Mucosa of descending colon (tissue), 3 donors: ENCODE measurements at places on chromosomes 16 and 17. TPM values are rescaled to one million over a fixed set of nuclear protein-coding genes. Genes with fewer than 3 reads are reported as not detected.

The TOP2A gene
- total RNA-seq, result 11.4 TPM

The KRT23 gene
- total RNA-seq, result not detected

The GCGR gene
- 0.22 TPM for total RNA-seq

GRCh38 chr16:11585460-11586377, 1.0 kb downstream of the LITAF start:
- peak; percentile 56 for DNase-seq

- DNase-seq, result no peak
Measured at GRCh38 chr17:67829331-67829730, 4.0 kb downstream of the BPTF start.

DNA sequence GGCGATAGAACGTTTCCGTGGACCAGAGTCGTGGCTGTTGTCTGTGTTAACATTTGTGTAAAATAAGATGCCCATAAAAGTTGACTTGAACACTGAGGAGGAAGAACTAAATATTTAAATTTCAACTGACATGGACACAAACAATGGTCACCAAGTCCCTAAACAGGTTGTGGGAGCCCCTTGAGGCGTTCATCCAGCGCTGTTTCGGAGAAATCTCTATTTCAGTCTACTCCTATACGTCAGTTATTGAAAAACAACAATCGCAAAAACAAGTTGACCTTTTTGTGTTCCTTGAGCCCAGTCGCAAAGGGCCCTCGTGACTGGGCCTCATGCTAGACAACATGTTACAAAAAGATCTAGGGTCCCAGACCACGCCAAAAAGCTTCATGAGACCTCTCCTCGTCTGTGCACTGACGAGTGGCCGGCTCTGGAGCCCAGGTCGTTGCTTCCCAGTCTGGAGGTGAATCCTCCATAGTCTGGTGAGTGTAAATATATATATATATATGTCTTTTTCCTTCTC, 439 bp upstream of the TMEM231 start:
- DNase-seq, result no peak

DNA sequence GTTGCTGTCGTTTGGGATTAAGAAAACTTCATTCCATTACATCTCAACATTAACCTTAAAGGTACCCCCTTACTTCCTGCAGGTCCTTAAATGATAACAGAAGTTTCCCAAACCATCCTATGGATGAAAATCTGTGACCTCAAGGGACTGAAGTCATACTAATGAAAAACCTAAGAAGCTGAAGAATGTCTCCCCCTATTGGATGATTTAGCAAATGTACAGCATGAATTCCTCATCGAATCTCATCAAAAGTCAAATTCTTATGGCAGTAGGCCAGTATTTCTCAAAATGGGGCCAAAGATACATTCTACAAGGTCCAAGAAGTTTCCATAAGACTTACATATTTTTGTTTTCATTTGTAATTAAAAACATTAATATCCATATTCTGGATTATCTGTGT, 13.5 kb downstream of the SCO1 start:
- DNase-seq, result no peak

DNA sequence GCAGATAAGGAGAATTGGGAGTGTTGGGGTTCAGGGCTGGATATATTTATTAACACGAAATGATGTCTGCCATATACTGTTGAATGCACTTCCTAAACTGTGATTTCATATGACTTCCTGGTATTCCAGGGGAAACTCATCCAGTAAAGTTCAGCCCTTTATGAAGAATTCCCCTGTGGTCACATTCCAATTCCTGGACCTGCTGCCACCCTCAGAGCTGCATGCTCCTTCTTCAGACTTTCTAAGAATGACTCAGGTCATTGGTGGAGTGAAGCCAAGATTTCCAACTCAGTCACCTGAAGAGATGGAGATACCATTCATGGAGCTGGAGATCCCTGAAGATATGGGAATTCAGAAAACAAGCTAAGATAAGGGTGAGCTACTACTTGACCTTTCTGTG, 114.2 kb upstream of the TMEM97 start:
- no peak for DNase-seq
